ENCODE measurements at places on chromosomes 4 and X.

GRCh38 chr4:76585897-76586360 lies 150.9 kb downstream of the SHROOM3 start:
- peak; percentile 49 for DNase-seq

GRCh38 chr4:149296503-149296902 lies 519.1 kb downstream of the IQCM start:
- no peak for DNase-seq

- no peak for DNase-seq
Observed at GRCh38 chrX:22520128-22520828, 247.6 kb downstream of the CBLL2 start.

- no peak for DNase-seq
Observed at GRCh38 chr4:100876546-100876945, 358.7 kb upstream of the EMCN start.

- DNase-seq: no peak
Observed at GRCh38 chrX:5791721-5792120, 436.9 kb downstream of the NLGN4X start.

- DNase-seq: no peak
Observed at GRCh38 chr4:80189581-80189955, 7.7 kb upstream of the PRDM8 start.

DNA sequence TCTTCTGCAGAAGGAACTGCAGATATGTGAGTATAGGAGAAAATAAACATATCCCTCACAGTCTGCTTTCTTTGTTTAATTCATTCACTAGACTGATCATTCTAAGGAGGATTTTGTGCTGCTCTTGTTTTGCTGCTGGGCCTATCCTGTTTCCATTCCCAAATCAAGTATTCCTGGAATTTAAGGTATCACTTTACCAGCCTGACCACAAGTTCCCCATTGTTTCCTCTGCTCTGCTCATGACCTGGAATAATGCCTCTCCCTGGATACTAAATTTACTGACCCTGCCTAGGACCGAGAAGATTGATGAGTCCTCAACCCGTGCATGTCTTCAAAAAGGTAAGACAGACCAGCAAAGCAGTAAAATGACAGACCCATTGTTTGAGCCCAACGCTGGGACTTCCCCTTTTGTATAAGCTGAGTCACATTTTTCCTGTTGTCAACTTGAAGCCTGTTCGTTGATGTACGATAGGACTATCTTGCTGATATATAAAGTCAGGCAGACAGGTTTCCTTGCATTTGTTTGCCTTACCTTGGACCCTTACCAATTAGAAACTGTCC lies 85.5 kb upstream of the TET2 start:
- DNase-seq: peak; percentile 64

DNA sequence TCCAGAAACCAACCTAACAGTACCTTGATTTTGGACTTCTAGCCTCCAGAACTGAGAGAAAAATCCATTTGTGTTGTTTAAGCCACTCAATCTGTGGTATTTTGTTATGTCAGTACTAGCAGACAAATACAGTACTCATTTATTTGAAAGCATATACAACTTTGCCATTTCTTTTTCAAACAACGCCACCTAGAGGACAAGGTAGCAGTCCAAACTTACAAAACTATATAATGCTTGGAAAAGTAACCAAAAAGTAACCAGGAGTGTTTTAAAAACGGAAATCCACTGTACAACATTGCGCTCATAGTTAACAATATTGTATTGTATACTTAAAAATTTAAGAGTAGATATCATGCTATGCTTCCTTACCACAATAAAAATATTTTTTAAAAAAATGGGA lies 37.0 kb upstream of the FGF13 start:
- no peak for DNase-seq

DNA sequence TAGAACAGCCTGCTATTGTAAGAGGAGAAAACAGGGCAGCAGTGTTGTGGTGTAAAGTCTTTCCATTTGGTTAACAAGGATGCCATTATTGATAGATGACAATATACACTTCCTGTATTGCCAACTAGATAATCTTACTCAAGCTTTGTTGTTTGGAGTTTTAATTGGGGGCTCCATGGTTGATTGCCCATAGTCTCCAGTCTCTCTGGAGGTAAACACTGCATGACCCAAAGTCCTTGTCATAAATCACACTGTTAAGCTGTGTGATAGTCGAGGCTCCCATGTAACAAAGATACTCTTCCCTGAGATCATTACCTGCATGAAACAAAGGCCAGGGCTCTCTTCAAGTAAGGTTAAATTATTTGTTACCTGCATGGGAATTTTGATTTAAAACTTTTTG lies 394.6 kb downstream of the C4orf33 start:
- DNase-seq: no peak

DNA sequence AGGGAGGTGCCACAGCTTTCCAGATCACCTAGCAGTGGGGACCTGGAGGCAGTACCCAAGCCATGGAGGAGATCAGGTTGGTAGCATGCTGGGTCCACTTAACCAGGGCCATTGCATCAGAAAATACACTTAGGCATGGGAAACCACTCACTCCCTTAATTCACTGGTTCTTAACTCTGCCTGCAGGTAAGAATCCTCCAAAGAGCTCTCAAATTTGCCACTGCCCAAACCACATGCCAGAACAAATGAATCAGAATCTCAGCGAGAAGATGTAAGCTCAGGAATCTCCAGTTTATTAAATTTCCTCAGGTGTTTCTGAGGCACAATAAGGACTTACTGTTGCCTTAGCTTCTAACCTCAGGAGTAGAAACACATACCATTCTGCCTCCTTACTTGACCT lies 327.7 kb upstream of the RASGEF1B start:
- DNase-seq: no peak

GRCh38 chr4:555566-556275 lies 20.4 kb downstream of the TMEM271 start:
- DNase-seq: no peak

DNA sequence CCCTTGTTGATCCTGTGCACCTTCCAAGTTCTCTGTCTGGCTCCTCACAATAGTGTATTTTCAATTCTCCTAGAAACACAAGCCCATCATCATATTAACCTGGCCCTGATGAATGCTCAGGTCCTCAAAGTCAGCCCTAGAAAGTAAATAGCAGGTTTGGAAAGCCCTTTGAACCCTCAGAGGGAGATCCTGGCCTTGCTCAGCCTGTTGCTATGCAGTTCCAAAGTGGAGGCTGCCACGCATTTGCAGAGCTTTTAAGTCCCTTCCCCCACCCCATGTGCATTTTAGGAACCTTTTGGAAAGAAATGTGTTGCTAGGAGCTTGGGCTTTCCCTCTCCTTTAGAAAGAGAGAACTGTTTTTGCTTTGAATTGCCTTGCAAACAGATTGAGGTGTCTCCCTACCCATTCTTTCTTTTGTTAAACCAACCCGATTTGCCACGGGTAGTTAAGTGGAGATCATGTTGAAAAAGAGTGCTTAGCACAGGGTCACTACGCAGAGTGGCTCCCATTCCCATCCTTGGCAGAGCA lies 12.2 kb downstream of the MAMLD1 start:
- no peak for DNase-seq

GRCh38 chr4:10182446-10183424 lies 66.1 kb upstream of the WDR1 start:
- peak; percentile 38 for DNase-seq

DNA sequence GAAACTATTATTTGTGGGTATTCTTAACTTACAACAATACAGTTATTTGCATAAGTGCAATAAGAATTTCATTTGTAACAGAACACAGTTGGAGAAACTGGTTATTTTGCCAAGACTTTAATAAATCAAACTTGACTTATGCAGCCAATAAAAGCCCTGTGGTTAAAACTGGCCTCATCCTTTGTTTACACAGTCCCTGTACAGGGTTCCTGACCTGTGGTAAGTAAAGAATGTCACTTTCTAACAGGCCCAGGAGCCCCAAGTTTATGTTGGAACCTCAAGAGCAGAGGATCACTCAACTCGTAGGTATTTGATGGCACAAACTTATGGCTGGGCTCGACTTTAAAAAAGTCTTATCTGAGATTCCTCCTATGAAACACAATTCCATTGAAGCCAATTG lies 88.6 kb upstream of the PTCHD1 start:
- DNase-seq: no peak

DNA sequence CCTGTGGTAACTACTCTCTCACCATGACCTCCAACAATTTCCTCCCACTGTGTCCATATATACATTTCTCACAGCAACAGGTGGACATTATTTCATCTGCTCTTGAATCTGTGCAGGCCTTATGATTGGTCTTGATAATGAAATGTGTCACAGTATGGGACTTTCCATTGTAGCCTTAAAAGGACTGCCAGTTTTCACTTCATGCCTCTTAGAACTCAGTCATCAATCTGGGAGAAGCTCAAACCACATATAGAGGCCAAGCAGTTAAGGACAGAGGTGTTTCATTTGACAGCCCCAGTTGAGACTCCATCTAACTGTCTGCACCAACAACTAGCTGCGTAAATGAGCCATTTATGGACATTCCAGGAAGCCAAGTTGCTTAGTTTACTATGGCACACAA lies 1534.8 kb downstream of the ARAP2 start:
- no peak for DNase-seq

DNA sequence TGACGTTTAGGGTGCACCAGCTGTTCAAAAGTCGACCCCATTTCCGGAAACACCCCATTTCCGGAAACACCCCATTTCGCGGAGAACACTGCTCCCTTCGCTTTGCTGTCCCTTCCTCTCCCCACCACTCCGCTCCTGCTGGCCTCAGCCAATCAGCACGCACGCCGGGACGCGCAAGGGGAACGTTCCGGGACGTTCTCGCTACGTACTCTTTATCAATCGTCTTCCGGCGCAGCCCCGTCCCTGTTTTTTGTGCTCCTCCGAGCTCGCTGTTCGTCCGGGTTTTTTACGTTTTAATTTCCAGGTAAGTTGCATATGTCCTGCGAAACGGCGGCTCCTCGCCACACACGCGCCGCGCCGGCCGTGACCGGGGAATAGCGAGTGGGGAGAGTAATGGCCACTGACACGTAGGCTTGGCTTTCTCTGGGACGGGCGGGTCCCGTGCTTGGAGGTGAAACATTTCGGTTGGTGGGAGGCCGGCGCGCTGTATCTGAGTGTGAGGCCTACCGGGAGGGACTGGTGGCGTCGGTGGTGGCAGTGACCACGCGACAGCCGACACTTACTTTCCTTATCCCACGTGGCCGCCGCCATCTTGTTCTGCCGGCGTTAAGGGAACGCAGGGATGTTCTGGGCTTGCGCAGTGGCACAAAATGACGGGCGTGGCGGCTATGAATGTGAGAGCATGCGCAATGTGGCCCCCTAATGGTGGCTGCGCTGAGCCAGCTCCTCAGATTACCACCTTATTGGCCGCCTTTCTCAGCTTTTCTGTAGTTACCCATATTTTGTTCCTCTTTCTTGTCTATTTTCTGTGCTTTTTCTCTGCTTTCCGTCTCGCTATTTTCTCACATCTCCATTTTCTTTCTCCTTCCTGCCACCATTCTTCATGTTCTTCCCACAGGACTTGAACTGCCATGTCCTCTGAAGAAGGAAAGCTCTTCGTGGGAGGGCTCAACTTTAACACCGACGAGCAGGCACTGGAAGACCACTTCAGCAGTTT lies at the start of gene RBM3:
RBM3 (plus strand) TSS at position 215 of the 997 bp plus-strand sequence; CDS start at position 912, 697 bp downstream.
- DNase-seq: peak; percentile 95

DNA sequence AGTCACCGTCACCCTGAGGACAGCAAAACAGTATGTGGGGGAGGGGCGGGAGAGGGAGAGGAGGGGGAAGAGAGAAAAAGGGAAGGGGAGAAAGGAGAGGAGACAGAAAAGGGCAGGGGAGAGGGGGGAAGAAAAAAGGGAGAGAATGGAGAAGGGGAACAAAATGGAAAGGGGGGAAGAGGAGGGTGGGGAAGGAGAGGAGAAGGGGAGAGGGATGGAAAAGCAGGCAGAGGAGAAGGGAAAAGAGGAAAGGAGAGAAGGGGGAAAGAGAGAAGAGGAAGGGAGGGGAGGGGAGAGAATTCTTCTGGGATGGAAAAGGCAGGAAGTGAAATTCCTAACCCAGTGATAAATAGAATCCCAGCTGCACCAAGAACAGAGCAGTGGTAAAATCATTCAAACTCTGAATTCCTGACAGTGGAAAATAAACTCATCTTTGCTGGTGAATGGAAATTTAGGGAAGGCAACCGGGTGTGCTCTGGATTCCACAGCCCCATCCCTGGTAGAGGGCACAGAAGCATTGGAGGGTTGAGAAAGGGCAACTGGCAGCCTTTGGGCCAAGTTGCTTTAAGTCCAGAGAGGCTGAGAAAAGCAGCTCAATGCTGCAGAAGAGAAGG lies 244.2 kb downstream of the BCOR start:
- DNase-seq: no peak

- no peak for DNase-seq
Observed at GRCh38 chr4:187270154-187270553, 546.5 kb upstream of the FAT1 start.

- DNase-seq: no peak
Observed at GRCh38 chr4:54439831-54440243, 210.7 kb downstream of the PDGFRA start.

DNA sequence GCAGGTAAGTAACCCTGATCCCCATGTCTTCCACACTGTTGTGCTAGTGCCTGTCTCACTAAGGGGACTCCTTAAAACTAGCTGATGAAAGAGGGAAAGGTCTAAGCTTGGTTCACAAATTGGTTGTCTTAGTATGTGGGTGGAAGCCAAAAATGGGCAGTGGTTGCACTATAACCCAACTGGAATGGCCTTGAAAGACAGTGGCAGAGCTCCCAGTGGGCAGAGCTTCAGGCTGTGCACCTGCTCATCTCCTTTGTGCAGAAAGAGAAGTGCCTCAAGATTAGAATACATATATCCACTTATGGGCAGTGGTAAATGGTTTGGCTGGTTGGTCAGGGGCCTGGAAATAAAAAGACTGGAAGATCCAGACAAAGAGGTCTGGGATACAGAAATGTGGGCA lies 7.2 kb downstream of the SYN1 start:
- DNase-seq: no peak
